ENCODE measurements at places on chromosomes 7 and 10.
A peak's percentile ranks its signal among the peaks of the same experiment; 100 is the strongest.

- no peak for DNase-seq
These were observed 370.8 kb downstream of the GRID1 start for GRCh38 chr10:85995791-85996190.

GRCh38 chr10:86651631-86652331, 2.6 kb upstream of the OPN4 start:
- DNase-seq, result no peak

DNA sequence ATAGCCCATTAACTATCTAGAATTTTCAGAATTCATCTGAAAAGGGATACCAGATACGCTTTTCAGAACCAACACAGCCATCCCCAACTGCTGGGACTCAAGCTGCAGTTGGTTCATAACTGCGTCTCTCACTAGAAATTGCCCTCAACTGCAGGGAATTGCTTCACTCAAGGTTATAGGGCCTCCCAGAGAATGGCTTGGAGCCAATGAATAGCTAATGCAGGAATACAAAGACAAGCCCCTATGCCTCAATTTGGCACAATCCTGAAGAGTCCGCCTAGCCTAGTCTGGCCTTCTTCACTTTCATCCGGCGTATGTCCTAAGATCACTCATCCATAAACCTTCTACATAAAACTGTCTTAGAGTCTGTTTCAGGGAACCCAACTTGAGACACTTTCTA, 164.0 kb downstream of the SKAP2 start:
- DNase-seq, result no peak

DNA sequence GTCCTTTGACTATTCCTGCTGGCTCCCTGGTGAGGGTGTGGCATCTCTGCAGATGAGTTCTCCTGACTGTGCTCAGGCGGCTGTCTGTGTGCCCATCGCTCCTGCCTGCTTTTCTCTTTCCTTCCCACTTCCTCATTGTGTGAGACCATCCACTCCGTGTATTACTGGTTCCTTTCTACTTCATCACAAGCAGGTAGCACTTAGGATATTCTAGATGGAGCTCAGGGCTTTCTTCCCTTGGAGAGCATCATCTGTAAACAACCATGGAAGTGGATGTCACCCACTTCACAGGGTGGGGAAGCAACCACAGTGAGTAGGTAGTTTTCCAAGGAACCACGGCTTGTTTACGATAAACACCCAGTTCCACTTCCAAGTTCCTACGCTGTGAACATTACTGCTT, 15.7 kb downstream of the DNAJB6 start:
- no peak for DNase-seq

DNA sequence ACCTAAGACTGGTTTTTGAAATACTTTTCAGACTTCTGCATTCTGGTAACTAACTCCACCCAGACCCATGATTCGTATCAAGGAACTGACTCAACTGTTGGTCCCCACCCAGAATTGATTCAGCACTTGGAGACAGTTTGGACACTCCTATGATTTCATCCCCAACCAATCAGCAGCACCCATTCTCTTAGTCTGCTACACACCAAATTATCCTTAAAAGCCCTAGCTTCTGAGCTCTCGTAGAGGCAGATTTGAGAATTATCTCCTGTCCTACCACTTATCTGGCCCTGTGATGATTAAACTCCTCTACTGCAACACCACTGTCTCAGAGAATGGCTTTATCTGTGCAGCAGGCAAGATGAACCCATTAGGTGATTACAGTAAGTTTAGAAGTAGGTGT, 7.7 kb upstream of the GSTO1 start:
- DNase-seq, result no peak

GRCh38 chr10:62424026-62424425, 49.9 kb downstream of the ZNF365 start:
- DNase-seq, result no peak

DNA sequence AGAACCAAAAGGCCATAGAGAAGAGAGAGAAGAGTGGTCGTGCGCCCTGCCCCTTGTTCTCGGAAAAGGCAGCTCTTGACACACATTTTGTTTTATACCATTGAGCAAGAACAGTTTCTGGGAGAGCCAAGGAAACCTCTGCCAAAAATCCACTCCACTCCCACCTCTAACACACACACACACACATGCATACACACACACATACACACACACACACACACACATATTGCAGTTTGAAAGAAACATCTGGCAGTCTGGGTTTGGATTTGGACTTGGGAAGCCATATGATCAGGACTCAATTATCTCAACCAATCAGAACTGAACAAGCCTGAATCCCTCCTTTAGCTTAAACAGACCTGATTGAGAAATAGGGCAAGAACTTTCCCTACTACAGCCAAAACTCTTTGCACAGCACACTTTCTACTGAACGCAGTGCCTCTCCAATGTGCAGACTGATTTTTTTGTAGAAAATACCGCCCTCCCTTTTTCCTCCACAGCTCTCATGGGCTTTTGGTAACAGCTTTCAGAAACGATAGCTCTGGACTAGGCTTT, 484.0 kb upstream of the ZWINT start:
- DNase-seq, result no peak

GRCh38 chr7:122633472-122633871, 65.4 kb downstream of the RNF133 start:
- no peak for DNase-seq

- no peak for DNase-seq
These were observed 132.9 kb downstream of the OAT start for GRCh38 chr10:124285587-124286527.

- no peak for DNase-seq
These were observed 31.9 kb upstream of the CRHR2 start for GRCh38 chr7:30714129-30714528.

GRCh38 chr7:104240401-104240800, 32.6 kb upstream of the ORC5 start:
- no peak for DNase-seq

DNA sequence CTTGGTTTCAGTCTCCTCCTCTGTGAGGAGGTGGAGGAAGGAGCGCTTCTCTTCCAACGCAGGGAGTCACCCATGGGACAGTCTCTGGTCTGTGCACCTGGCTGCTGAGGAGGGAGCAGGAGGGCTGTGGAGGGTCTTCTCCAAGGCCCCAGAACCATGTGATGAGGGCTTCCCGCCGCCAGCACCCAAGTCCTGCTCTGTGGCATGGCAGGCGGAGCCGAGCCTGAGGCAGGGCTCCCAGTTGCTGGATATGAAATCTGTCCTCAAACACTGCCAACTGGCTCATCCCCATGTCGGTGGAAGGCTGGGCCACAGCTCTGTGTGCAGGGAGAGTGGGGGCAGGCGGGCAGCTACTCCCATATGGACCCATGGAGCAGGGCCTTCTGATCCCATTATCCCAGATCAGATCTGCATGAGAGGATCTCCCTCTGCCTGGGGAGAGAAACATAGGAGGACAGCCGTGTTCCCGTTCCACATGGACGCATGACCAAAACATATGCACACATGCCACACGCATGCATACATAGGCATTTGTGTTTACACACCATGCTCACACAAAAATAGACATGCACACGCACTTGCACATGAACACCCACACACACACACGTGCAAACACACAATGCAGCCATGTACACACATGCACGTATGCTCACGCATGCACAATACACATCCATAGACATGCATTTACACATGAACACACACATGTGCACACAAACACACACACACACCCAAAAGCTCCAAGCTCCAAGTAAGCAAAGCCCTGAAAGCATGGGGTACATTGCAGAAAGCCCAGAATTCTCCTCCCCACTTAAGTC, 38.8 kb upstream of the EN2 start:
- no peak for DNase-seq

DNA sequence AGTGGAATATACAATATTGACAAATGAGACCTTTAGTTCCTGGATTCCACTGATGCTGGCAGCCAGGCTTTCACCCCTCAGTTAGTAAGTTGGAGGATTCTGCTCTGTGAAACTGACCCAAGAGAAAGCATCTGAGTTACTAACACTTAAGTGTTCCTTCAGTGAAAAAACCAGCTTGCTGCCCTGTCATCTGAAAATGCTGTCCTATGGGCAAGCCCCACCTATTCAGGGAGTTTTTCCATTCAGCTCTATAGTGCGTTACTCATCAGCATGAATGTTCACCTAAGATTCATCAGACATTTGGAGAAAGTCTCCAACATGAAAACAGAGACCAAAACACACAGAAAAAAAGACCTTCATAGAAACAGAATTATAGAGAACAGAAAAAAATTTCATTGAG, 37.9 kb downstream of the PRPF18 start:
- no peak for DNase-seq

DNA sequence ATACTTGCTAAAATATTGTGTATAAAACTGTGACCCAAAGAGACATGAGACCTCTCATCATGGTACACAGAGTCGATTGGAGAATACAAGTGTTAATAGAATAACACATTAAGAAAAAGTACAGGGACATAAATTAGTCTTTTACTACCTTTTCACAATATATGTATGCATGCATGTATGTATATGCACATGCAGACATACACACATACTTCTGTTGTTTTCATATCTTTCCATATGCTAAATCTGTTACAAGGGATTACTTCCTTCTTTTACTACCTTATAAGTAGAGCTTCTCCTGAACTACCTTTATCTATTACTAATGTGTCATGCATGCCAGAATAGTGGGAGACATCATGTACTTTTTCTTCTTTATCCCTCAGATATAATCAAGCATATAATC, 131.6 kb downstream of the GPR158 start:
- DNase-seq, result no peak

- DNase-seq, result no peak
These were observed 710 bp downstream of the MRPL43 start for GRCh38 chr10:100986623-100986951.

- DNase-seq, result no peak
These were observed 63.5 kb downstream of the CAMK1D start for GRCh38 chr10:12412666-12413368.

GRCh38 chr10:75335983-75336382, 65.6 kb downstream of the ZNF503 start:
- no peak for DNase-seq

- no peak for DNase-seq
These were observed 91.9 kb upstream of the GHITM start for GRCh38 chr10:84047258-84048010.

DNA sequence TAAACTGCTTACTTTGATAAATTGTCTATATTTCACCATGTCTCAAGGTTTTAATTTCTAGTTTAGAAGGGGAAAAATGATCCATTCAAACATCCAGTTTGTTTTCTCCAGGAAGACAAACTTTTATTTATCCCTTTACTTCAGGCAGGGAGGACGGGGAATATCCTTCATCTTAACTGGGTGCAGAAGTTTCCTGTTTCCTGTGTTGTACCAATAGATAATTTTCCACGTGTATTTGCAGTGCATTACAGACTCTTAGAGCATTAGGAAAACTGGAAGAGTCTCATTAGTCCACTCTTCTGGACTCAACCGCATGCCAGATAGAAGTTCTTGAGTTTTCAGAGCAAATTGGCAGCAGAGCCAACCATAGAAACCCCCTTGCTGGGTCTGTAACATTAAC, 39.4 kb upstream of the PIP4K2A start:
- DNase-seq, result no peak

DNA sequence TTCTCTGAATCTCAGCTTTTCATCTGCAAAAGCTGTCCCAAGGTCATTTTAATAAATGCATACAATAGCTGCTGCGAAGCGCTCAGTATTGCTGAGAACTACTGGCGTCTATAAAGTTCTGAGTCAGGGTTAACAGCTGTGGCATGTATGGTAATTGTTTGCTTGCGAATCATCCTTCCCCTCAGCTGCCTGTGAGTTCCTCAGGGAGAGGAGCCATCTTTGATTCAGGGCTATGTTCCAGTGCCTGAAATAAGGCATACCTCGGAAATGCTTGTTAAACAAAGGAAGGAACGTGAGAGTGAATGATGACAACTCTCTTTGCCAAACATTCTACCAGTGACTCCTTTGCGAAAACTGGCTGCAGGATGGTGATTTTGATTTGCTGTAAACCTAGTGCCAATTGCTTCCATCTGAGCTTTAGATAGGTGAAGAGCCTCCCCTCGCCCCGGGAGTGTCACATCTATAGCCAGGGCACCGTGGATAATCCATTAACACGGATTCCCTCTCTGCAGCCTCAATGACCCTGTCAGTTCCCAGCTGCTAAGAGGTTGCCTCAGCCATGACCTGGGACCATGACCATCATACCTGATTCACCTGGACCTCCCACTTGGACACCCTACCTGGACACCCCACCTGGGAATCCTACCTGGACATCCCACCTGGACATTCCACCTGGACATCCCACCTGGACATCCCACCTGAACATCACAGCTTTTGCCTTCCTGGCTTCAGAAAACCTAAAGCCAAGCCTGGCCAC, 39.6 kb downstream of the GPRIN2 start:
- peak; percentile 80 for DNase-seq

DNA sequence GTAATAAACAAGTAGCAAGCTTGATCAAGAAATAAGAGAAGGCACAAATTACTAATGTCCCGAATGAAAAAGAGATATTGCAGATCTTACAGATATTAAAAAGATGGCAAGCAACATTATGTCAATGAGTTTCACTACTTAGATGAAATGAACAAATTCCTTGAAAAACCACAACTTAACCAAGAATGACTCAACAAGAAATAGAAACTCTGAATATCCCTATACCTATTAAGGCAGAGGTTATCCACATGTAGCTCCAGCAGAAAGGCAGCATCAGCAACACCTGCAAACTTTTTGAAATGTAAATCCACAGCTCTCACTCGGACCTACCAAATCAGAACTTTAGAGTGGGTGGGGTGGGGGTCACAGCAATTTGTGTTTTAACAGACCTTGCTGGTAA, 33.6 kb downstream of the PDE1C start:
- no peak for DNase-seq

DNA sequence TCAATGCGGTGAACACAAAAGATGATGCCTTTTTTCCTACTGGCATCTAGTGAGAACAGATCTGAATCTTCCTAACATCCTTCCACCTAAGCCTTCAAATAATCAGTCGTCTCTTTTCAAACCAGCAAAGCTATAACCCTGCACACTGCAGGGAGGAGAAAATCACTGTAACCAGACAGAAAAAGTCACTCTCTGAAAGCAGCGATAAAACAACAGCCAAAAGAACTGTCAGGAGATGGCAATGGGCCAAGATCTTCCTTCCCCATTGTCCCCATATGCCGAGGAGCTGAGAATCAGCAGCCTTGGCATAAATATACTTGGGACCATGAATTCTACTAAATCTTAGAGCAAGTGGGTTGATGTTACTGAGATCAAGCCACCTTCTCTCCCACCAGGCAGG, 13.1 kb downstream of the FZD9 start:
- DNase-seq, result no peak

DNA sequence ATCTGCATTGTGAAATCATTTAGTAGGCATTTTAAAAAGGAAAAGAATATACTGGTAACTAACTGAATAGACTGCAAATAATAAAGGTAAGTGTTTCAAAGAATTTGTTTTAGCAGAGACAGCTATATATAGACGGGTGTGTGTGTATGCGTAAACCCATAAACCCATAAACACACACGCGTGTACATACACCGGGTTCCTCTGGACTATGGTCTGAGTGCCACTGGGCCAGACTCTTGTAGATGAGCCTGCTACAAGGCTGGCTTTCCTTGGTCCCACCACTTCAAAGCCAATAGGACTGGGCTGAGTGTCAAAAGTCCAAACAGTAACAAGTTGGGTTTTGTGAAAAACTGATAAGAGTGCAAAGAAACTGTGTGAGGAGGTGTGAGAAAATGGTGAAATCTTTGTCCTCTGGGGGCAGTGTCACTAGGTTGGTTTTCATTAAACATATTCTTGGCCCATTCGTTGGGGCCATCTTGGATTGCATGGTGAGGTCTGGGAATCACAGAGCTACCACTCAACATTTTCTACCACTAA, 39.8 kb downstream of the GNA12 start:
- DNase-seq, result no peak
